Esophagus mucosa (tissue), 1 donor: ENCODE measurements at places on chromosomes 12 and 14. TPM values are rescaled to one million over a fixed set of nuclear protein-coding genes. Genes with fewer than 3 reads are reported as not detected.

The KRT86 gene
- not detected for total RNA-seq

The FICD gene
- total RNA-seq = 1.1 TPM

The KRT82 gene
- not detected for total RNA-seq

The TTC9 gene
- total RNA-seq = 40.5 TPM

The C12orf43 gene
- 7.9 TPM for total RNA-seq
